ENCODE measurements at places on chromosomes 7 and 10. TPM values are rescaled to one million over a fixed set of nuclear protein-coding genes. Genes with fewer than 3 reads are reported as not detected.

GRCh38 chr10:88642963-88643362 is 21.3 kb upstream of the LIPF start:
- DNase-seq, result no peak

The PTPN20 gene
- total RNA-seq, result 2.1 TPM

- DNase-seq, result peak; percentile 40
Observed at GRCh38 chr10:89206402-89207180, 526 bp downstream of the CH25H start.

GRCh38 chr10:17882557-17882956 is 69.2 kb upstream of the SLC39A12 start:
- no peak for DNase-seq

The DMBT1 gene
- total RNA-seq, result not detected

The PLXDC2 gene
- total RNA-seq, result 0.16 TPM

Measured in activated B cell treated with CpG ODN at 0.5 μM for 24 hours (primary cell).